ENCODE measurements at places on chromosomes 11 and 22.

DNA sequence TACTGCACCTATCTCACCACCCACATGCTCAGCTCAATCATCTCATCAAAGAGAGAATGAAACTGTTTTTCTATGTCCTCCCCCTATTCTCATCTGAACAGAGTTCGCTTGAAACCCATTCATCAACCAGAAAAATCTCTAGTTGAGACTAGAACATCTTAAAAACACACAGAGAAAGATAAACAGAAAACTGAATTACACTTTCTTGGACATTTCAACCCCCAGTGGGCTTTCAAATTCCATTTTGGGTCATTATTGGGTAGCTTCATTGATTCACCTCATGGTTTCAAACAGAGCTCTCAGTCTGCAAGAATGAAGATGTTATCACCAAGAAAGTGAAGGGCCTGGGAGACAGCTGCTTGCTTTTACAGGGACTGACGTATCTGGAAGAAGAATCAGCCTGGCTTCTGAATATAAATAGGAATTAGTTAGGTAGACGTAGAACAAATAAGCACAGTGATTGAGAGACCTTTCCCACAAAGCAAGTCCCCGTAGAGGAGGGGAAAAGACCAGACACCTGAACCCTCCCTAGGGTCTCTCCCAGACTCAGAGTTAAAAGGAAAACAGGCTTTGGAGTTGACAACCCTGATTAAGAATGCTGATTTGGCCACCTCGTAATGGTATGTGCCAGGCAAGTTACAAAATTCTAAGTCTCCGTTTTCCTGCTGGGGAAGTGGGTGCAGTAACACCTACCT is 155.7 kb downstream of the BBOX1 start:
- no peak for DNase-seq

DNA sequence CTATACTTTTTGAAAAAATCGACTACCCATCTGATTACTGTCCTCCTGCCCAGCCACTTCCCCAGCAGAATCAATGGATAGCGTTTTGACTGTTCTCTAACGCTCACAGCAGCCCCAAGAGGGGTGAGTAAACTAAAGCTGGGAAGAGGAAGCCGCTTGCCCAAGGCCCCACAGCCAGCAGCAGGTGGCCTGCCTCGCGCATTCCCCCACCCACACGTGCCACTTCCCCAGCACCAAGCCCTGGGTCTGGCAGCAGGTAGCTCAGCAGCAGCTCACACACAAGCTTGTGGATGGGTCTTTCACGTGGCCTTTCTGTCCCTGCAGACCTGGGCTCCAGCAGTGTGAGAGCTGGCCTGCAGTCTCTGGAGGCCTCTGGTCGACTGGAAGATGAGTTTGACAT is 34.3 kb downstream of the TOM1 start:
- no peak for DNase-seq

DNA sequence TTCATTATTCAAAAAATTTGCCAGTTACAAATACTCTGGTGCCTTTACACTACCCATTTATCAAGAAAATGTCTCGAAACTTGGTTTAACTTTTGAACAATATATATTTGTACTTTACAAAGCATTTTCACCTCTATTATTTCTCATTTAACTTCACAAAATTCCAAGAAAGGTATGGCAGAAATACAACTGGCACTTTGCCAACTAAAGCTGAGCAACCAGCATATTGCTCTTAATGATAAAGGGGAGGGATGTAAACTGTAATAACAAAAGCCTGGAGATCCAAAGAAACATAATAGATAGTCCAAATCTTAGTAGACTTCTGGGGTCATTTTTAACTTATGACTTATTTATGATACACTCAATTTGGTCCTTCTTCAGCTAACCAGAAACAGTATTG is 7.7 kb downstream of the PITPNB start:
- DNase-seq: no peak

DNA sequence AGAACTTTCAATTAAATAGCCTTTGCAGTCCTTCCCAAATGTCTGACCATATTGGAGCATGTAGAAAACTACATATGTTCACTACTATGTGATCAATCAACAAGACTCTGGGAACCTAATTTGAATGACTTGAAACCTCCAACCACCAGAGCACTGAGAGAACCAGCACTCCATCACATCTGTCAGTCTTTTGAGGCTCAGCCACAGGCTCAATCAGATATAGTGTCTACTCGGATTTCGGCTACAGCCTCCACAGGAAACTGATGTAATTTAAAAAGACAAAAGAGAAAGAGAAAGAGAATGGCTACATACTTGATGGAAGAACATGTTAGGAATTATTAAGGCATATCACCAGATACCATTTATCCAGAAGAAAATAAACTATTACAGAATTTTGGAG is 859.0 kb downstream of the FAM181B start:
- no peak for DNase-seq

DNA sequence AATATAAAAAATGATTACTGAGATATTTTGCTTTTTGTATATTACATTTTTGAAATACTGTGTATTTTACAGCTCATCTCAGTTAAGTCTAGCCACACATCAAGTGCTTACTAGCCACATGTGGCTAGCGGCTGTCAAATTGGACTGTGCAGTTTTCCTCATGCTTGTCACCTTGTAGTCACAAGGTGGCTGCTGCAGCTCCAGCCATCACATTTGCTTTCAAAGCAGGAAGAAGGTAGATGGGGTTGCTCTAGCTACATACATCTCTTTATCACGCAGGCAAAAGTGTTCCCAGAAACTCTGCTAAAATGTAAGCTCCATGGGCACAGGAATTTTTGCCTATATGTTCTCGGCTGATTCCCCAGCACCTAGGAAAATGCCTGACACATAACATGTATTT is 61.5 kb downstream of the MICAL2 start:
- no peak for DNase-seq

DNA sequence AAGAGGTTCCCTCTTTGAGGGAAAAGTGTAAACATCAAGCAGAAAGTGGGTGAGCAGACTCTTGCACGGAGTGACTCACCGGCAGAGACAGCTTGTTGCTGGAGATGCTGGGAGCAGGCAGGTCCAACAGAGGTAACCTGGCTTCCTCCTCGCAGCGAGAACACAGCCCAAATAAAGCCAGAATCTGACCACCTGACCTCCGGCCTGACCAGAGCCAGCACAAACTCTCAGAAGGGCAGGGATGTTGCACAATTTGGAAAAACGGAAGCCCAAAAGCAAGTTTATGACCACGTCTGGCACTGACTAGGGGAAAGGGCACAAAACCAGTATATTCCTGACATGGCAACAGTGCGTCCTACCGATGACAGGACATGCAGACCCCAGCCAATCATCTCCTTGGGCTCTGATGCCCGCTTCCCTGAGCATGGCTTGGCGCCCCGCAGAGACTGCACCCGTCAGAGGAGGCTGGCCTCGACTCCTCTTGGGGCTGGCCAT is 5.4 kb downstream of the SMCO4 start:
- DNase-seq: peak; percentile 69

- DNase-seq: no peak
Measured at GRCh38 chr11:12812849-12813248, 138.6 kb downstream of the TEAD1 start.

DNA sequence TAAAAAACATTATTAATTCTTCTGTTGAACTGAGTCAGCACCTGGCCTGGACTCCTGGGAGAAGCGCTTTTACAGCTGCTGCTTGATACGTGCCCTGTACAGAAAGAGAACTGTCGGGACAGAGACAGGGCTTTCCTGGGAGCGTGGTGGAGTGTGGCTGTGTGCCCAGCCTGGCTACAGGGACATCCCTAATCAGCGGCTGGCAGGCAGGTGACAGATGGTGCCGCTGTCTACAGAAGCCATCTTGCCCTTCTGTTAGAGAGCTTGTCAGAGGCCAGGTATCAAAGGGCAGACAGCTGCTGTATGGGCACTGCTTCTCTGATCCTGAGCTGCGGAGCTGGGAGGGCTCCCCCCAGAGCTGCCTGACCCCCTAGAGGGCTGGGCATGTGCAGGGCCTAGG is 361.8 kb downstream of the TENM4 start:
- no peak for DNase-seq

GRCh38 chr11:43145653-43146052 is 166.1 kb upstream of the API5 start:
- no peak for DNase-seq

- no peak for DNase-seq
Measured at GRCh38 chr11:61695917-61696316, 15.7 kb downstream of the DAGLA start.

- DNase-seq: no peak
Measured at GRCh38 chr11:112161012-112161411, 2.9 kb downstream of the IL18 start.

DNA sequence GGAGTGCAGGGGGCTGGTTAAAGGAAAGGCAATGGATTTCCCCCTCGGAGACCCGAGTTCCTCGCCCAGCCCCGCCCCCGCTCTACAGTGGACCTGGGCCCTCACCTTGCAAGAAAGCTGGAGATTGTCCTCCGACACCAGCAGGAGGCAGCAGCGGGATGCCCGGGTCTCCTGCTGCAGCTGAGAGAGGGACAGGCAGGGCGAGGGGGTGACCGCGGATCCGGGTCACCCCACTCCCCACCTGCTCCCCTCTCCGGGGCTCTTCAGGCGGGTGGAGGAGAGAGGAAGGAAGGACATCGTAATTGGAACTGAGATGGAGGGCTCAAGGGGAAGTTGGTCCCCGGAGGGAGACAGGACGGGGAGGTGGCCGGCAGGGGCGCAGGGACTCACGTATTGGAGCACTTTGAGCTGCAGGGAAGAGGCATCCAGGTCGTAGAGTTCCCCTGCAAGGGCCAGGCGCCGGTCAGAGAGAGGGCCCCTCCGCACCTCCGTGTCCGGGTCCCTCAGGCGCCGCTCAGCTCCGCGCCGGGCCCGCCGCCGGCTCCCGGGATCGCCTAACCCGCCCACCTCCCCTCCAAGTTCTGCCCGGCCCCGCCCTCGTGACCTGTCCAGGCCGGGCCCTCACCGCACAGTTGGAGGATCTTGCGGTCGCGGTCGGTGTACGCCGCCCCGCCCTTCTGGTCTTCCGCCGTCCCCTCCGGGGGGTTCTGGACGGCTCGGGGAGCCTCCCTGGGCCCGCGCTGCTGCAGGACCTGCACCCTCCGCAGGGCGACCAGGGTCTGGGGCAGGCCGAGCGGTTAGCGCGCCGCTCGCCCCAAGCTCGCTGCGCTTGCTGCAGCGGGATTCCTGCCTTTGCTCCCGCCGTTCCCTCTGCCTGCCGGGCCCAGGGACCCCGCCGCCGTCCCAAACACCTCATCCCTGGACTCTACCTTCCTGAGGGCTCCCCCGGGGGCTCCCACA is 84.1 kb downstream of the PDE2A start:
- no peak for DNase-seq

GRCh38 chr22:41913842-41914534 is 886 bp downstream of the SHISA8 start:
- no peak for DNase-seq

GRCh38 chr11:19994672-19995071 is 165.6 kb downstream of the DBX1 start:
- no peak for DNase-seq

DNA sequence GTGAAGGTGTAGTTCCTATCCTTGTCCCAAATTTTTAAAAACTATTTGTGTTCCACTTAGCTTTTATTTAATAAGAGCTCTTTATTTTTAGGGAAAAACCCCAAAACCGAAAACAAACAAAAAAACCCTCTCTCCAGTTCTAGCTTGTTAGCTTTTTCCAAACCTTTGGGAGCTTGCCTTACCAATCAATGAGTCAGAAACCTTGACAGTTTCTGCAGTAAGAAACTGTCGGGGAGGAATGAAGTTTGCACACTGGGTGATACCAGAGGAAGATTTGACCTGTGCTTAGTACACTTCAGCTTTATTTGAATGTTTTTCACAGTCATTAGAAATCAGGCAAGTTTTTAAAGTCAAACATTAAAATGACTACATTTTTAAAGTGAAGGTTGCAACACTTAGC is 105.0 kb downstream of the FAT3 start:
- no peak for DNase-seq

DNA sequence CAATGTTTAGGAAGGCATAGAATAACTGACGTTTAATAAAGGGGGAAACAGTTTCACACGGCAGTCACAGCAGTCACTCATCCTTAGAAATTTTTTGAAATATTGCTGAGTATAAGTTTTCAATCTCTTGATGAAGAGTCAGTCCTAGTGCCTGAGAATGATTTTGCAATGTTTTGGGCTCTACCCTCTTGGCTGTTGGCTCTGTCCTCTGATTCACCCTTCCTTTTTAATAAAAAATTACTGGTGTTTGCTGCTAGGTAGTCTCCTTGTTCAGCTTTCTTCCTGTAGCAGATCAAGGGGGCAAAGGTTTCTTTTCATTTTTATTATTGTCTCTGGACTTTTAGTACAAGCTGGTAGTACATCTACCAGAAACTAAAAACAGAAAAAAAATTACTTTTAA is 194.3 kb upstream of the ANO3 start:
- no peak for DNase-seq

- DNase-seq: no peak
Measured at GRCh38 chr11:218815-219593, 11.5 kb downstream of the RIC8A start.

GRCh38 chr22:43000441-43001175 is 14.3 kb downstream of the PACSIN2 start:
- DNase-seq: no peak

- DNase-seq: no peak
Measured at GRCh38 chr22:36413022-36413775, 25.4 kb upstream of the MYH9 start.

GRCh38 chr11:128848815-128849455 is 18.2 kb downstream of the KCNJ1 start:
- DNase-seq: peak; percentile 31

- no peak for DNase-seq
Measured at GRCh38 chr11:14105446-14105845, 142.9 kb downstream of the SPON1 start.

- no peak for DNase-seq
Measured at GRCh38 chr11:86901599-86901998, 53.6 kb downstream of the FZD4 start.

DNA sequence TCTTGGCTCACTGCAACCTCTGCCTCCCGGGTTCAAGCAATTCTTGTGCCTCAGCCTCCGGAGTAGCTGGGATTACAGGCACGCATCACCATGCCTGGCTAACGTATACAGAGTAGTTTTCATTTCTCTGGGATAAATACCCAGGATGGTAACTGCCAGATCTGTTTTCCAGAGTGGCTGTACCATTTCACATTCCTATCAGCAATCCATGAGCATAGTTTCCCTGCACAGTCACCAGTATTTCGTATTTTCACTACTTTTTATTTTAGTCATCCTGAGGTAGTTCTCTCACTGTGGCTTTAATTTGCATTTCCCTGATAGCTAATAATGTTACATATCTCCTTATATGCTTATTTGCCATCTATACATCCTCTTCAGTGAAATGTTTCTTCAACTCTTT is 11.0 kb upstream of the SCARF2 start:
- no peak for DNase-seq

- no peak for DNase-seq
Measured at GRCh38 chr22:39362932-39363331, 13.1 kb downstream of the SYNGR1 start.
